ENCODE measurements at places on chromosomes 16 and 17. TPM values are rescaled to one million over a fixed set of nuclear protein-coding genes. Genes with fewer than 3 reads are reported as not detected.

- DNase-seq, result peak; percentile 95
Observed at GRCh38 chr17:42132941-42133340, 10.3 kb downstream of the HSPB9 start.

The PERCC1 gene
- polyA plus RNA-seq, result not detected

The SPAG5 gene
- polyA plus RNA-seq, result 20.5 TPM

The CD300H gene
- polyA plus RNA-seq, result not detected

The MED1 gene
- polyA plus RNA-seq, result 15.4 TPM

DNA sequence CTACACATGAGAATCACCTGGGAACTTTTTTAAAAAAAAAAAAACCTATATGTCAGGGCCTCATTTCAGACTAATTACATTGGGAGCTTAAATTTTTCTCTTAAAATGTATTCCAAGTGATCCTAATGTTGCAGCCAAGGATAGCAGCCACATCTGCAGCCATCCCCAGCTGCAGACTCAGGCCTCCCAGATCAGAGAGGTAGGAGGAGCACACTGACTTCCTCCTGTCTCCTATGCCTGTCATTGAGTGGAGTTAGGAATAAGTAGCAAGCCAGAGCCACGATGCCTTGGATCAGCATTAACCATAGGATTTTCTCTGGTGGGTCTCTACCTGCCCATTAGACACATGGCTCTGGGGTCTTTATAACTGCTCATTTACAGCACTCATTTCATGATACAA, 463.5 kb downstream of the HS3ST4 start:
- no peak for DNase-seq

The OR2C1 gene
- polyA plus RNA-seq, result 0.27 TPM

DNA sequence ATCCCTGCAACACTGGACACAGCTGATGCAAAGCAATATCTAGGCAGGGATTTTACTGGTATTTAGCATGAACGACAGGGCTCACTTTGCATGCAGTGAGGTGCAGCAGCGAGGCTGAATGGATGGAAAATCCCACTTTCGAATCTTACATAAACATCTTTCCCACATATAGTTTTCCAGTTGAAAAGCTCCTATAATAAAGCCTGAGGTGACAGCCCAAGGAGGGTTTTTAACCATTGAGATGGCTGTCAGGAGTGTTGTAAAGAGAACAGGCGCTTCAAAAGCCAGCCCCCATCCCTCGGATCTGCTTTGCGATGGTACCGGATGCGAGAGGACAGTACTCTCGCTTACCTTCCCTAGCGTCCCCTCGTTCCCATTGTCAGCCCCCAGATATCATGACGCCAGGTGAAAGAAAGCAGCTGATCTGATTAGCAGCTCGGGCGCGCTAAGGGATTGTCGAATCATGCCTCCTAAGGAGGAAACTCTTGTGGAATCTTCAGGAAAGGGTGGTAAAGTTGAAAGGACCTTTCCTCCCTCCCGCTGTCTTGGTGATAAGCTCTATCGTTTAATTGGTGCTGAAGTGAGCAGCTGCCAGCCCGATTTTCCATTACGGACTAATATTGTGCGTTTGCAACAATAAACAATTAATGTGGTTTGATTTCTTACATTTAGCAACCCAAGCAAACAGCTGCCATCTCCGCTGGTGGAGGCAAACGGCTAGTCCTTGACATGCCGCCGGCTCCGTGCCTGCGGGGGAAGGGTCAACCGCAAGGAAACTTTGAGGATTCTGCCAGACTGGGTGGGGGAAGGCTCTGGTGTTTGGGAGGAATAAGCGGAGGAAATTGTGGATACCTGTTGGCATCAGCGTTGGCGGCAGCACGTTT, 1.8 kb downstream of the CDH8 start:
- DNase-seq, result no peak

GRCh38 chr16:11255737-11256660, at the start of gene SOCS1:
Gene SOCS1 (minus strand): TSS chr16:11256204. CDS start chr16:11255478, 726 bp downstream.
- peak; percentile 91 for DNase-seq

GRCh38 chr17:5561736-5562571, 22.4 kb downstream of the NLRP1 start:
- no peak for DNase-seq

The TMEM95 gene
- not detected for polyA plus RNA-seq

The ARHGDIG gene
- 0.40 TPM for polyA plus RNA-seq

The TBC1D3 gene
- polyA plus RNA-seq, result 0.15 TPM

- DNase-seq, result no peak
Observed at GRCh38 chr16:58499092-58499511, 841 bp upstream of the NDRG4 start.

The PPP1R27 gene
- not detected for polyA plus RNA-seq

DNA sequence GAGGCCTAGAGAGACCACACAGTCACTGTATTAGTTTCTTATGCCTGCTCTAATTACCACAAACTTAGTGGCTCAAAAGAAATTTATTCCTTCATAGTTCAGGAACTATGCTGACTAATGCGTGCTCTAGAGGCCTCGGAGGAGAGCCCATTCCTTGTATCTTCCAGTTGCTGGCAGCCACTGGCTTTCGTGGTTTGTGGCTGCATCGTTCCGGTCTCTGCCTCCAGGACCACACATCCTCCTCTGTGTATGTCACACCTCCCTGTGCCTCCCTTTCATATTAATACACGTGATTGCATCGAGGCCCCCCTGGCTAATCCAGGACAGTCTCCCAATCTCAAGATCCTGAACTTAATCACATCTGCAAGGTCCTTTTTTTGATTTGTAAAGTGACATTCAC, 16.9 kb upstream of the MYLK3 start:
- peak; percentile 63 for DNase-seq

The GNGT2 gene
- not detected for polyA plus RNA-seq

The OSGIN1 gene
- 6.3 TPM for polyA plus RNA-seq

GRCh38 chr17:12977008-12977751, 40.6 kb downstream of the ELAC2 start:
- peak; percentile 31 for DNase-seq

The SPATA32 gene
- not detected for polyA plus RNA-seq

The KRT34 gene
- polyA plus RNA-seq, result 39.8 TPM

The FBXL16 gene
- polyA plus RNA-seq, result 0.29 TPM

- DNase-seq, result peak; percentile 75
Observed at GRCh38 chr16:28534542-28535373, 4.0 kb downstream of the NUPR1 start.

The KRTAP4-4 gene
- not detected for polyA plus RNA-seq

- DNase-seq, result peak; percentile 81
Observed at GRCh38 chr17:81885869-81886548, 5.4 kb downstream of the ALYREF start.

The TBC1D3D gene
- not detected for polyA plus RNA-seq

DNA sequence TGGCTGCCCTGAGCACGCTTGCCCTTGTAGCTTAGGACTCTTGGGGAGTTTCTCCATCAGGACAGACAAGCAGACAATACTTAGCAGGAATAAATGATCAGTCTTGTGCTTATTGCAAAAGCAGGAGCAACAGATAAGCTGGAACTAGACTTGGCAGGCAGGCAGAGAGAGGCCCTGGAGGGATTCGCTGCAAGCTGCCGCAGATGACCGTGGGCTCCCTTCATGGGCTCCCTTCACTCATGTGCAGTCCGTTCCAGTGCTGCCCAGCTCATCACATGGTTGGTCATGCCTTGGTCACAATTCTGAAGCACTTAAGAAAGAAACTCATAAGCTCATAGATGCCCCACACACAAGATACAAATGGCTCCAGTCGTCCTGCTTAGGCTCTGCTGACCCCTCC, 2.4 kb upstream of the SLC5A10 start:
- no peak for DNase-seq

- no peak for DNase-seq
Observed at GRCh38 chr17:60065867-60066266, 12.9 kb downstream of the HEATR6 start.

The PRRT2 gene
- 2.1 TPM for polyA plus RNA-seq

DNA sequence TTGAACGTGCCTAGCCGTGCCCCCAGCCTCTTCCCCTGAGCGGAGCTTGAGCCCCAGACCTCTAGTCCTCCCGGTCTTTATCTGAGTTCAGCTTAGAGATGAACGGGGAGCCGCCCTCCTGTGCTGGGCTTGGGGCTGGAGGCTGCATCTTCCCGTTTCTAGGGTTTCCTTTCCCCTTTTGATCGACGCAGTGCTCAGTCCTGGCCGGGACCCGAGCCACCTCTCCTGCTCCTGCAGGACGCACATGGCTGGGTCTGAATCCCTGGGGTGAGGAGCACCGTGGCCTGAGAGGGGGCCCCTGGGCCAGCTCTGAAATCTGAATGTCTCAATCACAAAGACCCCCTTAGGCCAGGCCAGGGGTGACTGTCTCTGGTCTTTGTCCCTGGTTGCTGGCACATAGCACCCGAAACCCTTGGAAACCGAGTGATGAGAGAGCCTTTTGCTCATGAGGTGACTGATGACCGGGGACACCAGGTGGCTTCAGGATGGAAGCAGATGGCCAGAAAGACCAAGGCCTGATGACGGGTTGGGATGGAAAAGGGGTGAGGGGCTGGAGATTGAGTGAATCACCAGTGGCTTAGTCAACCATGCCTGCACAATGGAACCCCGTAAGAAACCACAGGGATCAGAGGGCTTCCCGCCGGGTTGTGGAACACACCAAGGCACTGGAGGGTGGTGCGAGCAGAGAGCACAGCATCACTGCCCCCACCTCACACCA, 724 bp downstream of the GAA start:
- peak; percentile 51 for DNase-seq

GRCh38 chr16:67558859-67559258, 3.5 kb upstream of the CTCF start:
- no peak for DNase-seq

- DNase-seq, result peak; percentile 90
Observed at GRCh38 chr17:38454532-38454931, 26.3 kb downstream of the ARHGAP23 start.

GRCh38 chr17:44279346-44279665, 11.4 kb upstream of the SLC4A1 start:
- no peak for DNase-seq

DNA sequence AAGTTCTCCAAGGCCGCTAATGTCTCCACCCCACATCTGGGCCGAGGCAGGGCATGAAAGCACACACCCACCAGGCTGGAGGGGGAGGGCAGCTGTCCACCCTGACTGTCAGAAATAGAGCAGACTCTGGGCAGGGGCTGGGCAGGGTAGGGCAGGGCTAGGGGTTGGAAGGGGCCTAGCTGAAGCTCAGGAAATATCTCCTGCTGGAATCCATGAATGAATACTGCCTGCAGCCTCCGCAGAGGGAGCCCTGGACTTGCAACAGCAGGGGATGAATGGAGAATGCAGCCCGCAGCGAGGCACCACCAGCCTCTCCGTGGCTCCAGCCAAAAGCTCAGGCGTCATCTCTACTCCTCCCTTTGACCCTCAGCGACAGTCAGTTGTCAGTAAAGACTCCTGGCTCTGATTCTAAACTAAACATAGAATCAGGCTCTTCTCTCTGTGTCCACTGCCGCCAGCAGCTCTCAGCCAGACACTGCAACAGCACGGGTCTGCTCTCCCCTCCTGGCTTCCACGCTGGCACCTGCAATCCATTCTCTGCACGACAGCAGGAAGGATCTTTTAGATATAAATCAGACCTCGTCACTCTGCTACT, 23.9 kb upstream of the NGFR start:
- DNase-seq, result peak; percentile 61

The FOXO3B gene
- polyA plus RNA-seq, result 1.8 TPM

- DNase-seq, result no peak
Observed at GRCh38 chr16:47986031-47986430, 169.8 kb downstream of the ABCC12 start.

DNA sequence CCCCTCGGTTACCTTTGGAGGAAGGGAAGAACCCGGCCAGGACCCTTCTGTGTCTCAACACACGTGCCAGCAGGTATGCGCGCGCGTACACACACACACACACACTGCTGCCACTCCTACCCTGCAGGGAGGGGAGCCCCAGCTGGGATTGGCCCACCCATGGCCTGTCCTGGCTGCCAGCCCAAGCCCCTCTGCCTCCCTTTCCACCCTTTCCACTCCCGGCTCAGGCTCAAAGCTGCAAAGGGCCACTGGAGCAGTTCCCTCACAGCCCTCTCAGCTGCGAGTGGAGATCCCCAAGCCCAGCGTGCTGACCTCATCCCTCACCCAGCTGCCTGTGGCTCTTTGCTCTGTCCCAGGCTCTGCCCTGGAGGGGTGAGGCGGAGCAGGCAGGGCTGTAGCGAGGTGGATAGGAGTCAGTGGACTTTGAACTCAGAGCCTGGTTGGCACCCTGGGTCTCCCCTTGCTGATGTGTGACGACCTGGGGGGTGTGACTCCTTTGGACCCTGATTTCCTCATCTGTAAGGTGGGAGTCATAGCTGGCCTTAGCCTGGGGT, 14.5 kb downstream of the KIF19 start:
- DNase-seq, result no peak
